ENCODE measurements at places on chromosomes 2 and 18.

DNA sequence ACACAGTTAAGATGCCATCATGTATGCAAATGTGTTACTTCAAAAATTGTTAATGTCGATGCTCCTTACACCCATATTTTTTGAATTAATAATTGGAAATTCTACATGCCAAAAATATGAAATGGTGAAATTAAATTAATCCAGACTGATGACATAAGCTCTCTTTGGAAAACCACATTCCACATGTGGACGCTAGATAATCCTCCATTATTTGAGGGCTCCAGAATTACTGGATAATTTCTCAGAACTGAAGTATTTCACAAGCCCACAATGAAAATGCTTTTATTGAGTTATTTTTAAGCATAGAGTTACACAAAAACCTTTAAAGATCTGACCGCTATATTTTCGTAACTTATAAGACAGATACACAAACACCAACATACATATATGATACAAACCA is 47.8 kb downstream of the FARSB start:
- no peak for DNase-seq

DNA sequence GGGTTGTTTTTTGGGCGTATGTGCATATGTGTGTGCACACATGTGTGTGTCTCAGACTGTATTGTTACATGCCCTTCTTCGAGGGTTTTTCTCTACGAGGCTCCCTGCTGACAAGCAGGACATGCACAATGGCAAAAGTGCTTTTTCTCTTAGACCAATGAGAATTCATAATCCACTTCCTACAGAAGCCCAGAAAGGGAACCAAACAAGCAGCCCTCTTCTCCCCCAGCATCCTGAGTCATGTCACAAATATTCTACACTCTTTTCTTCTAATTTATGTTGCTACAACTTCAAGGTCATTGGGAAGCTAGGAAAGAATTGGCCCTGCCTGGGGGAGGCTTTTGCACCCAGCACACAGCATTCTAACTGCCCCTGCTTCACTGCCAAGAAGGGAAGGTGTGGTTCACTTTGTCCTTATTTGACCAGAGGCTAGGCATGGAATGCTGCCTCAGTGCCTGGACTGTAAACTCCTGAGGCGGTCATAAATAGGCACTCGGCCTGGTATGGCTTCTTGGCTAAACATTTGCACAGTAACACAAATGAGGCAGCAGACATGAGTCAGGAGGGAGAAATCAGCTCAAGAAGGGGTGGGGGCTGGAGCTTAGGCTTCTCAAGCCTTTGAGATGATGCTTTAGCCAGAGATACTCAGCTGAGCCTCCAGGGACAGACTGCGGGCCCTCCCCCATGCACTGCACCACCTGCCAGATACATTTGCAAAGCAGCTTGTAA is 92.7 kb upstream of the KLF7 start:
- no peak for DNase-seq

- no peak for DNase-seq
Measured at GRCh38 chr2:187003038-187003554, 154.1 kb upstream of the ZSWIM2 start.

GRCh38 chr2:119696005-119696404 is 17.0 kb downstream of the TMEM177 start:
- no peak for DNase-seq

DNA sequence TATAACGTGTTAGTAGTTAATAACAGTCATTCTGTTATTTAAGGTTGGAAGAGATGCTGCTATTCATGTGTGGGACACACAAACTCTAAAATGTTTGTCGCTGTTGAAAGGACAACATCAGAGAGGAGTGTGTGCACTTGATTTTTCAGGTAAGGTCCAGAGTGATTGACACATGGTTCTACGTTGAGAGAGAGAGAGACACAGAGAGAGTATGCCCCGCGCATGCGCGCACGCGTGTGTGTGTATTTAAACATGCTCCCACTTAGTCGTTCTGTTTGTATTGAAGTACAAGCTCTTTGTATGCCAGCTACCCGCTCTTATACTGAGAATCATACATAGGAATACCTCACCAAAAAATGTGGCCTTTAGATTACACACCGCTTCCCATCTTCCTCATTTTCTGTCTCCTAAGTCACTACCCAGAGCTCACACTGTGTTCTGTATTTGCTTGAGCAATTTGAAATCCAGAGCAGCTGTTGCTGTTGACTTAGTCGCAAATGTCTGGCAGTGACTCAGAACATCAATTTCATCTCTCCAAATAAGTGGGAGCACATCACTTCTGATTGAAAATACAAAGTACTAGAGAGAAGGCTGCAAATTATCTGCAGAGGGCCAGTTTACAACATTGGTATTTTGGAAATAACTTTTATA is 148.1 kb downstream of the EML6 start:
- DNase-seq = no peak

DNA sequence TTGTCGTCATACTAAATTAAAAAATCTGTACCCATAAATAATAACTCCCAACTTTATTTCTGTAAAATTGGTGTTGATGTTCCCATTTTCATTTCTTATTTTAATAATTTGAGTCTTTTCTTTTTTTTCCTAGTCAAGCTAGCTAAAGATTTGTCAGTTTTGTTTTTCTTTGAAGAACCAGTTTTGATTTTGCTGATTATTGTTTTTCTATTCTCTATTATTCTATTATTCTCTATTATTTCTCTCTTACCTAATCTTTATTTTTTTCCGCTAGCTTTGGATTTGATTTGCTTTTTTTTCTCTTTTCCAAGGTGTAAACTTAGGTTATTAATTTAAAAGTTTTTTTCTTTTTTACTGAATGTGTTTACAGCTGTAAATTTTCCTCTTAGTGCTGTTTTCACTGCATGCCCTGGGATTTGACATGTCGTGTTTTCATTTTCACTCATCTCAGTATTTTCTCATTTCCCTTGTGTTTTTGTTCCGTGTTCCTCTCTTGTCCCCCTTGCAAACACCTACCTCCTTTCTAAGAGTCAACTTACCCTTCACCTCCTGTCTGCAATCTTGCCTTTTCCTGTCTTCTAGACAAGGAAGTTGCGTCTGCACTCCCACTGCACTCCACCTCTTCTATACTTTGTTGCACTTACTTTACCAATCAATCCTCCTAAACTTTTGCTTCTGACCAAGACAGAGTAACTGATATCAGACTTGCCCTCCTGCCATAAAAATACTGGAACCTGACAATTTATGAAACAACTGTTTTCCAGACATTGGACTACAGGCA is 18.8 kb downstream of the PSMG2 start:
- DNase-seq = no peak

DNA sequence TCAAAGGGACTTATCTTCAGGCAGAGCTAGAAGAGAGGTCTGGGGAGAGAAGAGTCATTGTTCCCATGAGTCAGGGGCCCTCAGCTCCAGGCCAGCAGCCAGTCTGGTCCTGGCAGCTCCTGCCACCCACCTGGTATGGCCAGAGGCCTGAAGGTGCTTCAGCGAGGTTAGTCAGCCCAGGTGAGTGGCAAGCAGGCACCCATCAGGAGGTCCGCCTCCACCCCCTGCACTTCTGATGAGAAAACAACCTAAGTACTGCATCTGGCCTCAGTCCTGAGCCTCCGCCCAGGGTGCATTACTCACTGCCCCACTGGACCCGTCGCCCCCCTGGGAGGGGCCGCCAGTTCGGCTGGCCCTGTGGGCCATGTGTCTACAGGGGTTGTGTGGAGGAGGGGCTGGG is 130.2 kb downstream of the INHBB start:
- DNase-seq = no peak

- DNase-seq = no peak
Measured at GRCh38 chr18:9755615-9756014, 47.5 kb downstream of the RAB31 start.

DNA sequence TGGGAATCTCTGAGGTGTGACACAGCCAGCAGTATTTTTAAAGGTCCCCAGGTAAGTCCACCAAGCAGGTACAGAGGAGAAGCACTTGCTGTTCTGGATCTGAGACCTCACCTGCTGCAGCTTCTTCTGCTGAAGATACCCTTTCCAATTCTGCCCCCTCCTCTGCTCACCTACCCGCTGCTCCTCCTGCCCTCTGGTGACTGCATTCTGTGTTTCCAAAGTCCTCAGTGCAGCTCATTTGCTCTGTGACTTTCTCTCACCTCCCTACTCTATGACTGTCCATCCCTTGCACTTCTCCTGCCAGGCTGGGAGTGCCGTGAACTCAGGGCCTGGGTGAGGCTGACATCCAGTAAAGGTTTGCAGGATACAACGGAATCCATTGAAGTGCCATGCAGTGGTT is 205.2 kb upstream of the LYPD1 start:
- DNase-seq = no peak

DNA sequence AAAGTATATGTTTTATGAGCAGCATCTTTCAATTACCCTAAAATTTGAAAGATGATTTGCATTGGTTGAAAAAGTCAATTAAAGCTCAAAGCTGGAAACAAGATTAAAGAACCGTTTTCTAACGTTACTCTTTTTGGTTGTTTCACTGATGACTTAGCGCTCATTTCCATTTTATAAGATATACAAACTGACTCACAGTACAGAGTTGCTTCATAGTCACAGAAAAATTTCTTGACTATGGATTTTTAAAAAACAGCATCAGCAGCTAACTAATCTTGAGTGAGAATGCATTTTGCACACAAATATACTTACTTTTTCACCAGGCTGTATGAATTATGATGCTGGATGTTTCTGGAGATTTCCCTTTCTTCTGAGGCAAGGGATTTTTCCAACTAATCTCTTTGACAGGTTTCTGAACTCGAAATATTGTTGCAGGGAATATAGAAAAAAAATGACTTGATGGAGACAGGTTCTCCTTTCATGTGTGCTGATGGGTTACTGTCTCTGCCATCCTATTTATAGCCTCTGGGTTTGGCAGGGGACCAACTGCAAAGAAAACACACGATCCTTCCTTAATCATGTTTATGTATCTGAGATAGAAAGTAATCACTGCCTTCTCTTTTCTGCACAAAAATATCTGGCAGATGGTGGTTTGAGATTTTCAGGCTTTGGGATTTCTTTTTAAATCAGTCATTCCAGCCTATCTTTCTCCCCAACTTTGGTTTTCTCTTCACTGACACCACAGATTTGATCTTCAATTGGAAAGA is 129.4 kb upstream of the DAPL1 start:
- DNase-seq = no peak

DNA sequence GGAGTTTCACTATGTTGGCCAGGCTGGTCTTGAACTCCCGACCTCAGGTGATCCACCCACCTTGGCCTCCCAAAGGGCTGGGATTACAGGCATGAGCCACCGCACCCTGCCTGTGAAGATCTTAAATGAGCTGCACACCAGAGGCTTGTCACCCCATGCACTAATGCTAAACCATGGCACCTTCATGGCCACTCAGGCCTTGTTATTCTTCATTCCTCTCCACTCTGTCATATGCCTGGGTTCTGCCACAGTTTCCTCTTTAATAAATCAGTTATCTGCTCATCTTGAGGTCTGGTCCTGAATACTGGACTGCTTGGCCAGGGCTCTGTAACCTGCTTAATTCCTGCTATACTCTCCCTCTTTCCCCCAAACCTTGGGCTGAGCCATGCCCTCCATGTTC is 303.9 kb upstream of the FBXO11 start:
- DNase-seq = no peak

- DNase-seq = no peak
Measured at GRCh38 chr2:187686416-187687024, 132.3 kb upstream of the TFPI start.
